ENCODE measurements at places on chromosomes 3 and 15.

GRCh38 chr3:106029954-106030626, 161.3 kb upstream of the CBLB start:
- no peak for DNase-seq

GRCh38 chr3:153319705-153320554, 157.9 kb downstream of the RAP2B start:
- no peak for DNase-seq

DNA sequence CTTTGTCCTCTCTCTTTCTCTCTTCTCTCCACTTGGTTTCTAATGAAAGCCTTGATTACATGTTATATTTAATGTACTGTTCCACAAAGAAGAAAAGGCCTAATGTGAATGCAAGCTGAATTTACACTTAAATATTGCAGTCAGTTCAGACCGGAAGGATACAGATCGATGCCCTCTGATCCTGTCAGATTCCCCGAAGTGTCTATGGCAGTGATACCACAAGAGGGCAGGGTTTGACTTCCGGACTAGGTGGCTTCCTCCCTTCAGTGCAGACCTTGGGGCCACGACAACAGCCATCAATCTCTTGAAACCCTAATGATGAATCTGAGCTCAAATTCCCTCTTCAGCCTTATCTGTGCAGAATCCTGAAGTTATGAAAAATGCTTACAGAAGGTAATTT, 29.5 kb downstream of the AGTR1 start:
- no peak for DNase-seq

DNA sequence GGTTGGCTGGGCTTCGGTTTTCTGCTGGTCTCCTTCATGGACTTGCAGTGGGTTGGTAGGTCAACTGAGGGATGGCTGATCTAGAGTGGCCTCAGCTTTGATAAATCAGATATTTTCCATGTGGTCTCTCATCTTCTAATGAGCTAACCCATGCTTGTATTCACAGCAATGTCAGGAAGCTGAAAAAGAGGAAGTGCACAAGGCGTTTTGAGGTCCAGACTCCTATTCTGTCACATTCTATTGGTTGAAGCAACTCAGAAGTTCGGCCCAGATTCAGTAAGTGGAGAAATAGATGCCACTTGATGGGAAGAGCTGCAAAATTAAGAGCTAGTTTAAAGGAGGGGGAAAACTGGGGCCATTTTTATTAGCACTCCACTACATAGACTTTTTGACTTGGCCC, 361.2 kb downstream of the DIPK2A start:
- DNase-seq, result no peak

DNA sequence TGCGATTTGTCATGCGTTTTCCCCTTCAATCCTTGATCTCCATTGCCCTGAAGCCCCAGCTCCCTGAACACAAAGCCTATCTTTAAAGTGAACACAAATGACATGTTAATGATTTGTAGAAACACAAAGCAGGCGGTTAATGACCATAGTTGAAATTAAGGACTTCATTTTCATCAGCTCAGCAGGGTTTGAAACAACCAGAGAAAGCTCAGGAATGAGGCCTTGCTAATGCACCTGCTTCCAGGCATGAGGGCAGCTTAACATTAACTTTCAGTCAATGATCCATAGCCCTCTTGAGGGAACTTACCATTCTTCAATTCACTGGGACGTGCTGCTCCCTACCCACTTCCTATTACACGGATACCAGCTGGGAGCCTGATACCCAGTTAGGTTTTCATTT, 427.2 kb upstream of the CBLB start:
- no peak for DNase-seq

- no peak for DNase-seq
These were observed 154.5 kb upstream of the TBL1XR1 start for GRCh38 chr3:177351757-177352158.

- DNase-seq, result no peak
These were observed 77.1 kb downstream of the SEMA6D start for GRCh38 chr15:47794252-47794914.

DNA sequence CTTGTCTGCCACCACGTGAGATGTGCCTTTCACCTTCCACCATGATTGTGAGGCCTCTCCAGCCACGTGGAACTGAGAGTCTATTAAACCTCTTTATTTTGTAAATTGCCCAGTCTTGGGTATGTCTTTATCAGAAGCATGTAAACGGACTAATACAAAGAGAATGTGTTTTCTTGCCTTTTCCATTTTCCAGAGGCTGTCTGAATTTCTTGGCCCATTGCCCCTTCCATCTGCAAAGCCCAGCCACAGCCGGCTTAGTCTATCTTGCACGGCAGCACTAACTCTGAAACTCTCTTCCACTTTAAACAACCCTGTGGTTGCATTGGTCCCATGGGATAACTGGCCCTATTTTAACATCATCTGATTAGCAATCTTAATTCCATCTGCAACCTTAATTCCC, 215.3 kb downstream of the LRTM1 start:
- no peak for DNase-seq

DNA sequence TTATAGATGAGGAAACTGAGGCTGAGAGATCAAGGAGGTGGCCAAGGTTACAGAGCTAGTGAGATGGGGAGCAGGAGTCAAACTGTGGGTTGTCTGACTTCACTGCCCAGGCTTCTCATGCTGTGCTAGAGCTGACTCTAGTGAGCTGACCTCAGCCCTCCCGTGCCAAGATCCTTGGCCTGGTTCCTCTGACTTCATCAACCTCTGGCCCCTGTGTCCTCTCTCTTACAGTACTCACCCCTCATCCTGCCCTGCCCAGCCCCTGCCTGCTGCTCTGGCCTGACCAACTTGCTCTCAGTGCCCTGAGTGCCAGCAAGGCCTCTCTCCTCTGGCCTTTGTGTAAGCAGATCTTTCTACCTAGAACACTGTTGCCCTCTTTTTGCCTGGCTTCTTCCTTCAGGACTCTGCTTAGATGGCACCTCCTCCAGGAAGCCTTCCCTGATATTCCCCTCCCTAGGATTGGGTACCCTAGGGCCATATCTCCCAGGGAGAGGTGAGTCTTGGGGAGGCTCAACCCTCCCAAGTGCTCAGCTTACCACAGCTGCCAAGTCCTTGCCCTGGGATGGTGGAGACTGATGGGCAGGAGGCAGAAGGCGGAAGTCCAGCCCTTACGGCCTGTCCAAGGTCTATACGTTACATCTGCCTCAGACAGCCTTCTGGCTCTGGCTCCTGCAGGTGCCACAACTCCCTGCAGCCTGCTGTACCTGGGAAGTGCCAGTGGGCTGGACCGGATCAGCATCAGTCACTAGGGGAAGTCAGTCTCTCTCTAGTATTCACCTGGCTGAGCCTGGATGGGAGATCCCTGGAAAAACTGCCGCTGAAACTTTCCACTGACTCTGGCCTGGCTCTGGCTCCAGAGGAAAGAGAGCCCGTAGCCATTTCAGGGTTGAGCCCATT, 36.3 kb upstream of the FAM107A start:
- DNase-seq, result no peak

- DNase-seq, result no peak
These were observed 798.4 kb upstream of the GRM7 start for GRCh38 chr3:6062261-6063187.

DNA sequence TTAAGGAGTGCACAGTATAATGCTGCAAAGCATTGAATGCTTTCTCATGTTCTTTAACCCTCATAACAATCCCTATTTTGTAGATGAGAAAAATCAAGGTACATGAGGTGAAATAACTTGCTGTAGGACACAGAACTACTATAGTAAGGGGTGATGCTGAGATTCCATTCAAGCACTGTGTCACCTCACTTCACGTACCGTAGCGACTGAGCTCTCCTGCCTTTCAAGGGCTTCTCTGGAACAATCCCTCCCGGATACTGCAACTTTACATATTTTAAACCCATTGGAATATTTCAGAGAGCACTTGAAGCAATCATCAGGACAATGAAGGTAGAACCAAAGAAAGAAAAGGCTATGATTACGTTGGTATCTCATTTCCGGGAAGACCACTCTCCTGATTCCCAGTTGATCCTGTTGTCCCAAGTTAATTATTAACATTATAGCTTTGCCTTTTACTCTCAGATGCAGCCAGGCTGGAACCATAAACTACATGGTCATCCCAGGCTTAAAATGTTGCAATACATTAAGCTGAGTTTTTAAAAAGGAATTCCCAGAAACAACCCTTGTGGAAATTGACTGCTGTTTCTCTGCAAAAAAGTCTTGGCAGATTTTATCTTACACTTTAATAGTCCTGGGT, 252.2 kb upstream of the IGF1R start:
- no peak for DNase-seq

DNA sequence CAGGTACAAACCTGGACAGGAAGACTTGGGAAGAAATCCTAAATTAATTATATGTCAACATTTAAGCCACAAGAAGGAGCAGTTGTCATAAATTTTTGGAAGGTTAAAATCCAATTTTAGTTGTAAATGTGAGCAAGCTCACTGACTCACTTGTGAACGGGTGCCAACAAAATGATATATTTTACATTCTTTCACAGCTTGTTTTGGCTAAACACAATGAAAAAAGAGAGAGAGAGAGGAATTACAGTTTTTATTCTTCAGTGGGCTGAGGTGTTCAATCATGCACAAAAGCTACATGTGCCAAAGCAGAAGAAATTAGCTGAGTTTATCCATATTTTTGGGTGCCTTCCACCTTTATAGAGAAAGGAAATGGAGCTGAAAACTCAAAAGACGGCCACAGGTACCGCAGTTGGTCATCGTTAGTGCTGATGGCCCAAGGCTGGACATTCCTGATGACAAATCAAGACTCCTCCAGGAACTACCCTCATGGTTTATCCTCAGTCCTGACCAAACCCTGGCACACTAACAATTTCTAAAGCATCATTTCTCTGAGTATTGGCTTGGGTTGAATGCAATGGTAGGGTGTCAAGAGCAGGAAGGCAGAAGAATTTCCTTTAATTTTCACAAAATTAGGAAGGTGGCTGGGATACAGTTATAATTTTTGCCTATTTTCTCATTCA, 37.6 kb upstream of the WNT5A start:
- no peak for DNase-seq

GRCh38 chr15:86002444-86002843, 77.2 kb upstream of the AGBL1 start:
- no peak for DNase-seq

DNA sequence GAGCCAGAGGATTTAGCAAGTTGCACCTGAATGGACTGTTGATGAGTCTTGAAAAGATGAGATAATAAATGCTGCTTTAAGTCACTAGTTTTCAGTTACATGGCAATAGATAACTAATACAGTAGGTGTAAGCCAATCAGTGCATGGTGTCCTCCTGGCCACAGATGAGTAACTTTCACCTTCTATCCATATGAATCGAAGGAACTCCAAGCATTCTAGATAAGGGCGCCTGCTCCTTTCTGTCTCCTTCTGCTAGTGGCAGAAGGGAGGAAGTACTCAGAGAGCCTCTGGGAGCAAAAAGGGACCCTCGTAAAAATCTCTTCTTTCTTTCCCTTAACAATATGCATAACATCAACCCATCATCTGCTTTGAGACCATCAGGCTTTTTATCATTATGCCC, 37.3 kb downstream of the TM6SF1 start:
- DNase-seq, result no peak

DNA sequence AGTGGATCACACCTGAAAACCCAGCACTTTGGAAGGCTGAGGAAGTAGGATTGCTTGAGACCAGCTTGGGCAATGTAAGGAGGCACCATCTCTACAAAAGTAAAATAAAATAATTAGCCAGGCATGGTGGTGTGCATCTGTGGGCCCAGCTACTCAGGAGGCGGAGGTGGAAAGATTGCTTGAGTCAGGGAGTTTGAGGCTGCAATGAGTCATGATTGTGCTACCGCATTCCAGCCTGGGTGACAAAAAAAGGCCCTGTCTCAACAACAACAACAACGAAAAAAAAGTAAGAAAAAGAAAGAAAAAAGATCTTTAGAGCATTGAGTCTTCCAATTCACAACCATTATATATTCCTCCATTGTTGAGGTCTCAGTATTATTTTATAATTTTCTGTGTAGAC, 192.4 kb upstream of the DPH6 start:
- DNase-seq, result no peak

DNA sequence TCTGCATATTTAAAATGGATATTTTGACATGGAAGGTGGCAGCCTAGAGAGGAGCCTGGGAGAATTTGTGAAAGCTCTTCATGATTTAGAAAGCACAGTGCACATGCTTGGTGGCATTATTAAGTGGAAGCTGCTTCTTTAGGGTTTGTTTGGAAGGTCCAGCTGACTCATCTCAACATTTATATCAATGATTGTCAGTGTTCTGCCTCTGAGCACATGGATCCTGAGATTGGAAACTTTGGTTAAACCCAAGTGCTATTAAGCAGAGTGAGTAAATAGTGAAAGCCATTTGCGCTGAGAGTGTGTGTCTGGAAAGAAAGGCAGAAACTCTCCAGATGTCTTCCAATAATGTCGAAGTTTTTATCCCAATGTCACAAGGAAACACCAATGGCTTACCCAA, 7.4 kb downstream of the NOX5 start:
- DNase-seq, result no peak

DNA sequence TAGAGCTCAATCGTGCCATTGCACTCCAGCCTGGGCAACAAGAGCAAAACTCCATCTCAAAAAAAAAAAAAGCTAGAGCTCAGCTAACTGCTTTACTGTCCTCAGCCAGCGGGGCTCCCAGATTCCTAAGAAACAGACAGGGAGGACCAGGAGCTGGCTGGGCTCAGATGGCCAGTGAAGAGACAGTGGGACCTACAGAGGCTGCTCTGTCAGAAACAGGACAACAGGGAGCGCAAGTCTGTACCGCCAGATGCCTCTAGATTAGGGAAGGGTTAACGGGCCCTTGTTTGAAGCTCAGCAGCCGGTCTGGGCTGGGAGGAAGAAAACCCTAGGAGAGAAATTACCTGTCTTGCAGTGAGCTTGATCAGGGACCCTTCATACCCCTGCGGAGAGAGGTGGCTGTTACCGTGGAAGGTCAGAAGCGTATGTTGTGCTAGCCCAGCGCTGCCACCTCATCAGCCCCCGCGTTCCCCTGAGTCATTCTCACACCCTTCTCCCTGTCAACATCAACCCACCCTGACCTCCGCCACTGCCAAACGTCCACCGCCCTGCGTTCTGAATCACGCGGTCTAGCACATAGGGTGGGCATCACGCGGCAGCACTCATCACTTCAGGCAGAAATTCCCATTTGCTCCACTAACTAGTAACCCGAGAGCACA, 25.3 kb downstream of the RBPMS2 start:
- no peak for DNase-seq

DNA sequence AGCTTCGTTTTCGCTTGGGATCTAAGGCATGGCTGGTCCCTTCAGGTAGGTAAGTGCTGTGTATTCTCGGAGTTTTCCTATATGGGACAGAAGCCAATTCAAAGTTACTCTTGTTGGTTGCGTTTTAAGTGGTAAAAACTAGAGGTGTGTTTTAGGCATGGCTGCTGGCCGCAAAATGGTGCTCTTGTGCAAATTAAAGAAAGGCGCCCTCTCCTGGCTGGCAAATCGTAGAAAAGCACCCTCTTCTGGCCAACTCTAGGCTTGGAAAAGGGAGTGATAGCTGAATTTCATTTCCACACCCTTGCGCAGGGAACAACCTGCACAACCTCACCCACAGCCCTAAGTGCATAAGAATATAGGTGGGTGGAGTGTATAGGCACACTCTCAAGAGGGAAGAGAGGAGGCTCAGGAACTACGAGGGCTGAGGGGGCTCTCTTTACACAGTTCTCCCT, 23.5 kb downstream of the DRD3 start:
- peak; percentile 27 for DNase-seq

- DNase-seq, result no peak
These were observed 148.1 kb upstream of the PEX5L start for GRCh38 chr3:180184816-180185215.

All from stimulated activated CD4-positive, alpha-beta T cell treated with anti-CD3 and anti-CD28 coated beads, Interleukin-4, amount 100 ng/mL, for 1 hour (primary cell).